GM12892 (cell line): ENCODE measurements at places on chromosomes 5 and 9.

GRCh38 chr9:68706363-68707201 lies 1.5 kb downstream of the PIP5K1B start:
- peak; percentile 25 for DNase-seq

- DNase-seq: no peak
Observed at GRCh38 chr5:71748360-71748759, 29.3 kb downstream of the CARTPT start.

- no peak for DNase-seq
Observed at GRCh38 chr5:180133551-180133950, 62.0 kb upstream of the RNF130 start.

DNA sequence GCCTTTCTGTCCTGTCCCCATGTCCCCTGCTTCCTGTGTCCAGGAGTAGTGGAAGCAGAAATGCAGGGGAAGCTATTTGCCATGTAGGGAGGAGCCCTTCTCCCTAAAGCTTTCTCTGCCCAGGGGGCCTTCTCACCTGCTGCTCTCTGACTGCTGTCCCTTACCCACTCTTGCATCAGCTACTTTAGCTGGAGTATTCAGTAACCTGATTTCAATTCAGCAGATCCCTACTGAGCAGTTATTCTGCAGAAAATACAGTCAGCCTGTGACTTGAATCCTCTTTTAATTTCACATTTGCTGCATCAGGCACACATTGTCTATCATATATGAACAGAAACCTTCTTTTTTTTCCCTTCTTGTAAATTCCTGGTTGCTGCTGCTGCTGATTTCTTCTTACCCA lies 90.4 kb downstream of the MVB12B start:
- no peak for DNase-seq

DNA sequence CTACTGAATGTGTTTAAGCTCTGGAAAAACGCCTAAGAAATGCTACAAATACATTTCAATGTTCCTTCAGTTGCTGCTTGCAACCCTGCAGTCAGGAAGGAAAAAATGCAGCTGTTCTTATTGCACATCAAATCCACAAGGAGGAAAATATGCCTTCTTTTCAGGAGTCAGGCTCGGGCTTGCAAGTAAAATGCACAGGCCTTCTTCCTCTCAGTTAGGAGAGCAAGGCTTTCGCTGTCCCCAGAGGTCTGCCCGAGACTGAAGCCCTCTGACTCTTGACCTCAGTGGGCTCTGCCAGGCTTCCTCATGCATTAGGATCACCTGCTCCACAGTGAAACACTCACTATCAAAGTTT lies 899 bp upstream of the SHC3 start:
- no peak for DNase-seq
